ENCODE measurements at places on chromosomes 6 and 20.

- DNase-seq: no peak
Measured at GRCh38 chr6:108363113-108363512, 68.3 kb downstream of the AFG1L start.

- DNase-seq: peak; percentile 24
Measured at GRCh38 chr6:8181951-8182845, 79.8 kb upstream of the EEF1E1 start.

GRCh38 chr6:112335736-112336135 is 11.4 kb upstream of the RFPL4B start:
- DNase-seq: peak; percentile 36

DNA sequence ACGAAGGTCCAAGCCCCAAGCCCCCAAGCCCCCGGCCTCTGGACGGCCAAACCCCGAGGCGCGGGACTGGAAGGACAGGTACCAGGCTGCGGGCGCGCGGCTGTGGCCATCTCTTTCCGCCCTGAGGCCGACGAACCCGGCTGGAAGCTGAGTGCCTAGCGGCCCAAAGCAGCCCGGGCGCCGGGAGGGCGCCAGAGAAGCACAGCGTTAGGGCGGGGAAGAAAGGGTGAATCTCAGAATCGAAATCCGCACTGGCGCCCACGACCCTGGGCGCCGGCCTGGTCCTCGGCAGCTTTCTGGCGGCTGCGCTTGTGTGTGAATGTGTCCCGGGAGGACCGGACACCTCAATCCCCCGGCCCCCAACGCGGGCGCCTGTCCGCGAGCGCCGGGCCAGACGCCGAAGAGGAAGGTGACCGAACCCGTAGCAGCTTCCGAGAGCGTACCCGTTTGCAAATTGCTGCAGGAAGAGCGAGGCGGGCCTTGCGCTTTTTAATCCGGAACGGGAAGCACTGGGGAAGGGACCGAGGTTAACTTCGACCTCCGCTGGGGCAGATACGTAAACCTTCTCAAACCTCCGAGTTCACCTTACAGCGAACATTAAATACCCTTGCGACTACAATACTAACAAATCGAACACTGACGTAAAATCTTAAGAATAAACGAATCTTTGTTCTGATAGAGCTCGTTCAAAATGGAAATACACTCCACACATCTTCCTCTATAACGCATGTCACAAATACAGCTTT is 2.9 kb downstream of the NRN1 start:
- DNase-seq: no peak

DNA sequence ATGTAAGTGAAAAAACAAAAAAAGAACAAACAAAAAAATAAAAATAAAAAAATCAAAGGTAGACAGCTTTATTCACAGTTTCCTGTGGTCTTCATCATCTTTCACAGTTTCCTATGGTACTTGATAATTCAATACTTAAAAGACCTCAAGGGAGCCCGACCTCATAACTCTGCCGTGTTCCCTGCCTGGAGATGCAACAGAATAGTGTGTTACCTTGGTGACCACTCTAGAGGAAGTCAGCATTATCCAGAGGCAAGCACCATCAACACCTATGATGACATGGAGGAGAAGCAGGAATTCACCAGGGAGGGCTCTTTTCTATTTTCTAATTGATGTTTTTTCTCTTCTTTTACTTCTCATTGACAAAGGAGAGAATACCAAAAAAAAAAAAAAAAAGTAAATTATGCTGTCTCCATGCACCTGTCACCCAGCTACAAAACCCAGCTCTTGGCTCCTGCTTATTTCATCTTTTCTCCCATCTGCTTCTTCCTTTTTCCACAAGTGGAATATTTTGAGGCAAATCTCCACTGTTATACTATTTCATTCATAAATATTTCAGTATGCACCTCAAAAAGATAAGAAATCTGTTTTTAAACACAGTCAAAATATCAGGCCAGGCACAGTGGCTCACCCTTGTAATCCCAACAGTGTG is 95.8 kb upstream of the STXBP5 start:
- no peak for DNase-seq

GRCh38 chr20:57805747-57806146 is 95.9 kb upstream of the PMEPA1 start:
- DNase-seq: no peak

DNA sequence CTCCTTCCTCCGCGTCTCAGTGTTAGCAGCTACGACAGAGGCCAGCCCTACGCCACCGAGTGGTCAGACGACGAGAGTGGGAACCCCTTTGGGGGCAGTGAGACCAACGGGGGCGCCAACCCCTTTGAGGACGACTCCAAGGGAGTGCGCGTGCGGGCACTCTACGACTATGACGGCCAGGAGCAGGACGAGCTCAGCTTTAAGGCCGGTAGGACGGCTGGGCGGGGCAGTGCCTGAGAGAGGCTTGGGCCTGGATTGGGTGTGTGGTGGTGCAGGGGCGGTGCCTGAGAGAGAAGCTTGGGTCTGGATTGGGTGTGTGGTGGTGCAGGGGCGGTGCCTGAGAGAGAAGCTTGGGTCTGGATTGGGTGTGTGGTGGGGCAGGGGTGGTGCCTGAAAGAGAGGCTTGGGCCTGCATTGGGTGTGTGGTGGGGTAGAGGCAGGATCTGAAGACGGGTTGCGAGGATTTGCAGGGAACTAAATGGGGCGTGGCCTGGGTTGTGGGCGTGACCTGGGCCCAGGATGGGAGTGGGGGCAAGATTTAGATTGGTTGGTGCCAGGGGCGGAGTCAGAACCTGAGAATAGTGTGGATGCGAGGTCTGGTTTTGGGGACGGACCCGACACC is 24.4 kb downstream of the SPDEF start:
- DNase-seq: peak; percentile 86

DNA sequence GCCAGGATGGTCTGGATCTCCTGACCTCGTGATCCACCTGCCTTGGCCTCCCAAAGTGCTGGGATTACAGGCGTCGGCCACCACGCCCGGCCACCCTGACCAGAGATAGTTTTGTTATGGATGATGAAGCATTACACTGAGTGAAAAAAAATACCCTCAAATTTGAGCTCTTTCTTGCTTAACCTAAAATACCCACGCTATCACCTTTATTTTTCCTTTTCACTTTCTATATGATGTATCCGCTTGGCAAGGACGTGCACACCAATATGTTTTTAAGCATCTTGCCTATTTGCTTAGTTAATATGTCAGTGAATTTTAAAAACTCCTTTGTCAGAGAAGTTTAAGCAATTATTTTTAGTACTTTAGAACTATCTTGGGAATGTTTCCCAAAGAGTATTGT is 150.4 kb downstream of the INSM1 start:
- no peak for DNase-seq

DNA sequence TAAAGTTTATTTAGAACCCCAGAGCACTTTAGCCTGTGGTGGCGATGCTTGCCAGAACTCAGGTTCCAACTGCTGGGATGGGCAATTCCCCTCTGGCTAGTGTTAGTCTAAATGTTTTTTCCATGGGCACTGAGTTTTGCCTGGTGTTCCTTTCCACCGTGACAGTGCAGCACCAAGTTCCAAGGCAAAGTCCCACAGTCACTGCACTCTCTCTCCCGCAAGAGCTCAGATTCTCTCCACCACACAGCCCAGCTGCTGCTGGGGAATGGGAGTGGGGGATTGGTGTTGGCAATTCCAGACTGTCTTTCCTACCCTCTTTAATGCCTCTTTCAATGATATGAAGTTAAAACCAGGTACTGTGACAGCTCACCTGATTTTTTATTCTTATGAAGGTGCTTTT is 247.6 kb downstream of the ALDH8A1 start:
- DNase-seq: no peak

- peak; percentile 48 for DNase-seq
Measured at GRCh38 chr6:2547355-2547754, 203.4 kb downstream of the MYLK4 start.

- no peak for DNase-seq
Measured at GRCh38 chr6:13560651-13561044, 13.8 kb upstream of the SIRT5 start.

DNA sequence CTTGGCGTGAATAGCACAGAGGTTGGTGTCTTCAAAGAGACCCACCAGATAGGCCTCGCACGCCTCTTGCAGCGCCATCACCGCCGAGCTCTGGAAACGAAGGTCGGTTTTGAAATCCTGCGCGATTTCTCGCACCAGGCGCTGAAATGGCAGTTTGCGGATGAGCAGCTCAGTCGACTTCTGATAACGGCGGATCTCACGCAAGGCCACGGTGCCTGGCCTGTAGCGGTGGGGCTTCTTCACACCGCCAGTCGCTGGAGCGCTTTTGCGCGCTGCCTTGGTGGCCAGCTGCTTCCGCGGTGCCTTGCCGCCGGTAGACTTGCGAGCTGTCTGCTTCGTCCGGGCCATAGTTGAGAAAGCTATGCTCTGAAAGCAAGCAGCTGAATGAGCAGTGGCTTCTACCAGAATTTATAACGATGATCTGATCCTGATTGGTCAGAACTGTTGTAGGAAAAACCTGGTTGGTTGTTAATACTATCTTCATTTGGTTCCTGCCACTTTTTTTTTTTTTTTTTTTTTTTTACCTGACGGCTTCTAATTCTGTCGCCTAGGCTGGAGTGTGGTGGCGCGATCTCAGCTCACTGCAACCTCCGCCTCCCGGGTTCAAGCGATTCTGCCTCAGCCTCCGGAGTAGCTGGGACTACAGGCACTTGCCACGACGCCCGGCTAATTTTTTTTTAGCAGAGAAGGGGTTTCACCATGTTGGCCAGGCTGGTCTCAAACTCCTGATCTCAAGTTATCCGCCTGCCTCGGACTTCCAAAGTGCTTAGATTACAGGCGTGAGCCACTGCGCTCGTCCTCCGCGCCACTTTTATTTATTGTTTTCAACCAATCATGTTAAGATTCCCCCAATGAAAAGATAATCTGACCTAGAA is 21.5 kb downstream of the OR2B2 start:
- peak; percentile 96 for DNase-seq

DNA sequence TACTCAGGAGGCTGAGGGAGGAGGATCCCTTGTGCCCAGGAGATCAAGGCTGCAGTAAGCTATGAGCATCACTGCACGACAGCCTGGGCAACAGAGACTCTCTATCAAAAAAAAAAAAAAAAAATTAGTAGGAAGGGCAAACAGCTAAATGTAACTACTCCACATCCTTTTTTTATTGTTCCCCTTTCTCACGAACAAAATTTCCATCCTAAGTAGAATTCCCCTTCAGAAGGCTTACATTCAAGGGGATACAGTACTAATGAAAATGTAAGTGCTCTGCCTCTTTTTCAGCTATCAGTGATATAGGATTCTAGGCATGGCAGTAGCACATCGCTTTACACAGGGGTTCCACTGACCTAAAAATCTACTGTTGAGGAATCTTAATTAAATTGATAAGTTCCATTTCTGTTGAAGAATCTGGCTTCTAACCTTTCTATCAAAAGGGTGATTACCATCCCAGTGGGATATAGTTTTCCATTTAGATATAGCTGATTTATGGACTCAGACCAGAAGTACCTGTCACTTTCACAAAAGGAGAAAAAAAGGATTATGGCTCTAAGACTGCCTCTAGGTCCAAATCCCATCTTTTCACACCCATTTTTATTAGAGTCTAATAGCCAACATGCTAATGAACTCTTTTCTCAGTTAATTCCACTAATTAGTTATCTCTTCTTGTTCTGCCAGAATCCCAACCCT is 2.6 kb downstream of the B4GALT5 start:
- no peak for DNase-seq

DNA sequence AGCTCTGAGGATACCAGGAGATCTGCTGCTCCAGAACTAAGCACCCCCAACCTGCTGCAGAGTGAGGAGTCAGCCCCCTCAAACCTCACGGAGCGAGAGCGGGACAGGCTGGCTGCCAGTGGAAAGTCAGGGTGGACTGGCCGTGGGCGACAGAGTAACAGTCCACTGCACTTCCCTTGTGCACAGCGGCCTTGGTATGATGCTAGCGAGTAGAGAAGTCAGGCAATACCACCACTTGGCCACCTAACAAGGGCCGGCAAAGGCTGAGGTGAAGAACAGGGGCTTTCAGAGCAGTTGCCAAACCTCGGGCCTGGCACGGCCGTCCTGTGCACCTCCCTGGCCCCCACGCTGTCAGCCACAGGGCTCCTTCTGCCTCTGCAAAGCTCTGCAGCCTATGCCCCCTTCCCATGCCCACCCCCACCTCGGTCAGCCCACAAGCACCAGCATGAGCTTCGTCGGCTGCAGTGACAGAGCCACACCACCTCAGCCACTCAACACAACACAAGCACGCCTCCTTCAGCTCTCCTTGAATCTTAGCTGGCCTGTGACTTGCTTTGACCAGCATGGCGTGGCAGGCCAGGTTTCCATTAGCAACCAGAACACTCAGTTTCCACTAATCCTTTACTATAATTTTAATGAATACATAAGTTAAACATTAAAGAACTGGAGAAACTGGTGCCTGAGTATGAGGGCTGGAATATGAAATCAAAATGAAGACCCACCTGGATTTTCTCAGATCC is 127.6 kb upstream of the SNX9 start:
- DNase-seq: no peak

- DNase-seq: peak; percentile 48
Measured at GRCh38 chr6:133241901-133242636, 912 bp downstream of the EYA4 start.

DNA sequence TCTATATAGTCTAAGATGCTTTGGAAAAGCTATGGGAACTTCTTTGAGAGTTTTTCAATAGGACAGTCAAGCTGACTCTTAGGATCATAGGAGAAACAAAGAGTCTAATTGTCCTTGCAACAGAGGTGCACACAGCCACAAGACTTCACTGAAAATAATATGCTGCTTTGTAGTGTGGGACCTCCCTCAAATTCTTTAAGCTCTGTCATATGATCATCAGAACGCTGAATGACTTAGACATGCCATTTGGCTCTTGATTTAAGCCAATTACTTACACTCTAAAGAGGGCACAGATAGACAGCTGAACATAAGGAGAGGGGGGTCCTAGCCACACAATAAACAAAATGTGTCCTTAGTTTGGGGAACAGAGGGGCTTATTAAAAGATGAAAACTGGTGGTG is 818.7 kb upstream of the GJE1 start:
- no peak for DNase-seq

DNA sequence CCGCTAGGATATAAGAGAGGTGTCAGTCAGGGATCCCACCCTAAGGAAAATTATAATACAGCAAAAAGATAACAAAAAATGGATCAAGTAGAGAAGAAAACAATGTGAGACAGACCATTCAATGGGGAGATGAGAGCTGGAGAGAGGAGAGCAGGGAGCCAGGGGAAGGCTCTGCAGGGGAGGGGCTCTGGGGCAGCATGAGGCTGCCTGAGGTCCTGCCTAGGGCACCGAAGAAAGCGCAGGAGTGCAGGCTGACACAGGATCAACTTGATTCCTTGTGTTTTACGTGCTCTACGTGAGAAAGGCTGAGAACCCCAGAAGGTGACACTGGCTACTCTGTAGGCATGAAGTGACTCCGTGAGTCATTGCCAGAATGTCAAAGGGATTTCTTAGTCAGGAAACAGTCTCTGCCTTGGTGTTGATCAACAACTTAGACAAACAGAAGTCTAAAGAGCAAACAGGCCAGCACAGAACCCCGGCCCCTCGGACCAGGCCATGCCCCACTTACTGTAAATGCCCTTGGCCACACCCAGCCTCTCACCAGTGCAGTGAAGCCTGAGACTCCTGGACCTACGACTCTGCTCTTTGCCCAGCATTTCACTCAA is 290.1 kb upstream of the PRDM1 start:
- no peak for DNase-seq
